ENCODE measurements at places on chromosomes 1 and 21. TPM values are rescaled to one million over a fixed set of nuclear protein-coding genes. Genes with fewer than 3 reads are reported as not detected.

The SPRR2A gene
- not detected for total RNA-seq

The SMIM1 gene
- total RNA-seq: 2.0 TPM

The KRTAP10-6 gene
- total RNA-seq: not detected

The PADI2 gene
- 0.94 TPM for total RNA-seq

The HENMT1 gene
- 28.1 TPM for total RNA-seq

The OR2T2 gene
- not detected for total RNA-seq

The OR2L13 gene
- 3.4 TPM for total RNA-seq

The ETNK2 gene
- total RNA-seq: 28.1 TPM

The GBP7 gene
- total RNA-seq: not detected

The PTGER3 gene
- 1.2 TPM for total RNA-seq

The RAB7B gene
- total RNA-seq: 0.78 TPM

The RASSF5 gene
- total RNA-seq: 0.62 TPM

The S100A12 gene
- total RNA-seq: 4.1 TPM

The CD160 gene
- total RNA-seq: 0.16 TPM

The RALGPS2 gene
- total RNA-seq: 91.1 TPM

The PGD gene
- total RNA-seq: 94.1 TPM

The DENND2C gene
- 1.6 TPM for total RNA-seq

The OR14K1 gene
- total RNA-seq: not detected

The FNBP1L gene
- total RNA-seq: 280 TPM

The INSRR gene
- 0.31 TPM for total RNA-seq

The TPTE gene
- not detected for total RNA-seq

The AADACL4 gene
- total RNA-seq: not detected

The LCE2A gene
- total RNA-seq: not detected

The SLC2A1 gene
- total RNA-seq: 29.3 TPM

The OR2T33 gene
- not detected for total RNA-seq

The TIE1 gene
- total RNA-seq: 7.0 TPM

The ROR1 gene
- 2.5 TPM for total RNA-seq

The RPTN gene
- total RNA-seq: not detected

The TSTD1 gene
- 42.6 TPM for total RNA-seq

The FMO5 gene
- 0.62 TPM for total RNA-seq

Measured in occipital lobe (tissue), 3 donors.